Naive thymus-derived CD8-positive, alpha-beta T cell (primary cell): ENCODE measurements at places on chromosomes 5 and 9. TPM values are rescaled to one million over a fixed set of nuclear protein-coding genes. Genes with fewer than 3 reads are reported as not detected.

- DNase-seq: no peak
Observed at GRCh38 chr5:54876556-54876955, 108.8 kb downstream of the ESM1 start.

The PCDHGA9 gene
- not detected for polyA plus RNA-seq

- no peak for DNase-seq
Observed at GRCh38 chr5:2119573-2119972, 236.8 kb upstream of the IRX4 start.

The SIT1 gene
- polyA plus RNA-seq: 82.2 TPM

DNA sequence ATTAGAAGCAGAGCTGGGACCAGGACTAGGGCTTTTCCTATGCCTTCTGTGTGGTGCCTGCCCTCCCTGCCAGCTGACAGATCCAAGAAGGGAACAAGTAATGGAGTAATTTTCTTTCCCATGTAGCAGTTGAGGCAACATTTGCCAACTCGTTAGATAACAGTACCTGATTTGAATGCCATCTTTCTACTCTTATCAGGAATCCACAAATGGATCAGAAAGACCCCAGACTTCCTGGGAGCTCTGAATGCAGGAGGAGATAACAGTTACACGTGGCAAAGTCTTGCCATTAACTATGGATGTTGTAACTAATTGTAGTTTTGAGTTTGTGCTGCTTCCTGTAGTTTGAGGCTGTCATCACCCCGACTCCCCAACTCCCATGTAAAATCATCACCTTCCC, 39.2 kb downstream of the RCL1 start:
- no peak for DNase-seq

DNA sequence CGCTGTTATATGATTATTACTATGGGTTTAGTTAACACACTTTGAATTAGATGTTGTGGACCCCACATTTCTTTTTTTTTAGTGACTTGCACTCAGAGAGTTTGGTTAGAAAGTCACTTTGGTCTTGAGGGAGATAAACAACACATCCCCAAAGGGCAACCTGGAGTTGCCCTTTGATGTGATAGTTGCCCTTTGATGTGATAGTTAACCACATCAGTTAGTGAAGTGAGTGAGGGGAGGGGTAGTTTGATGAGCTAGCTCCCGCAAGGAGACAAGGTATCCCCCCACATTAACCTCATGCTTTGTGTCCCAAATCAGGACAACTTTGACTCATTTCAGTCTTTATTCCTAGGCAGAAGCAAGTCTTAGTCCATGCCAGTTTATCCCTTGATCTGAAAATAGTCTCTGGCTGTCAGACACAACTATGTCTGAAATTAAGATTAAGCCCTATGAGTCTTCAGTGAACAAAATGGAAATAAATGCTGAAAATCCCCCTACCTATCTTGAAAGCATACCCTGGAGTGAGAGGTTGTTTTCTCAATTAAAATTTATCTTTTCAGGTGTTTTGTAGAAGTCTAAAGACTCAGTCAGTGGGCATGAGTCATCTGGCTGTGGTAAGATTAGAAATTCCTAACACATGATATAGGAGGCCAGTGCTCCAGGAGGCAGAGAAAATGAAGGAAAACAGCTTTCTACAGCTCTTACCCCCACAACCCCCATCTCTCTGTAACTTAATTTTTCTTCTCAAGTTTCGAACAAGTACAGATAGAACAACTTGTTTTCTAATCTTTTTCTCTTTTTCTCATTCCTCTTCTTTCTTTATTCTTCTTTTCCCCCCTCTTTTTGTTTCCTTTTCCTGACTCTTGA, 208.9 kb upstream of the DMRTA1 start:
- DNase-seq: no peak

The ZNF454 gene
- polyA plus RNA-seq: not detected

The NR5A1 gene
- polyA plus RNA-seq: not detected
